ENCODE measurements at places on chromosomes 3 and 15.
A peak's percentile ranks its signal among the peaks of the same experiment; 100 is the strongest.

DNA sequence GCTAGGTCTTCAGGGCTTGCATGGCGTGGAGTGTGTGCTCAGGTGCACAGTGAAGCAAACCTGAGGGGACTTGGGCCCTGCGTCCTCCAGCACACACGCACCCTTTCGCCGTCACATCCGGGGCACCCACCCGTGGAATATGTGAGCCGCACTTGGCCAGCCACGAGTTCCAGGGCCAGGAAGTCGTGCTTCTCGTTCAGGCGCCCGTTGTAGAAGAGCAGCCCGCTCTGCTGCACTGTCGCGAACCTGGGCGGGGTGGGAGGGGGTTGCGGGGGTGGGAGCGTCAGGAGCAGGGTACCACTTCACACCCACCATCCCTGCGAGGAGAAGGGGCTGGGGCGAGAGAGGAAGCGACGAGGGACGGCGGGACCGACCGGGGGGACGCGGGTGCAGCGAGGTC, 7.1 kb downstream of the CELSR3 start:
- peak; percentile 40 for DNase-seq

GRCh38 chr3:10502185-10502880, 3.1 kb downstream of the ATP2B2 start:
- DNase-seq: no peak

GRCh38 chr3:143171141-143171980, 51.8 kb downstream of the CHST2 start:
- peak; percentile 91 for DNase-seq

DNA sequence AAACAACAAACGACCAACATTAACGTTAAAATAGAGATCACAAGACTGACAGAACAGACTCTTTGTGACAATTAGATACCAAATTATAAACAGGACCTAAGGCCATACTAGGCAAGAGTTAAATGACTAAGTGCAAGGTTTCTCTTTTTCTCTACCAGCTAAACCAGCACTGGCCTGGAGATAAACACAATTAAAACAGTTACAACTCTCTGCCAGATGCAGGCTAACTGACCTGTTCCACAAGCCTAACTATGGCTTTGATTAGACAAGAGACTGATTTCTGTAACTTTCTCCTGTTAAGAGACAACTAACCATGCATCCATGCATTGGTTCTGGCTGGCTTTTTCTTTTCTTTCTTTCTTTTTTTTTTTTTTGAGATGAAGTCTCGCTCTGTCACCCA, 1.6 kb upstream of the ARL8B start:
- DNase-seq: no peak

GRCh38 chr15:78872972-78873792, 492 bp downstream of the MORF4L1 start:
- DNase-seq: peak; percentile 89

- DNase-seq: no peak
Measured at GRCh38 chr15:62665449-62665848, 377.1 kb upstream of the TPM1 start.

- no peak for DNase-seq
Measured at GRCh38 chr3:171784937-171785336, 25.3 kb downstream of the PLD1 start.

- no peak for DNase-seq
Measured at GRCh38 chr3:127610105-127610504, 11.9 kb downstream of the MCM2 start.

DNA sequence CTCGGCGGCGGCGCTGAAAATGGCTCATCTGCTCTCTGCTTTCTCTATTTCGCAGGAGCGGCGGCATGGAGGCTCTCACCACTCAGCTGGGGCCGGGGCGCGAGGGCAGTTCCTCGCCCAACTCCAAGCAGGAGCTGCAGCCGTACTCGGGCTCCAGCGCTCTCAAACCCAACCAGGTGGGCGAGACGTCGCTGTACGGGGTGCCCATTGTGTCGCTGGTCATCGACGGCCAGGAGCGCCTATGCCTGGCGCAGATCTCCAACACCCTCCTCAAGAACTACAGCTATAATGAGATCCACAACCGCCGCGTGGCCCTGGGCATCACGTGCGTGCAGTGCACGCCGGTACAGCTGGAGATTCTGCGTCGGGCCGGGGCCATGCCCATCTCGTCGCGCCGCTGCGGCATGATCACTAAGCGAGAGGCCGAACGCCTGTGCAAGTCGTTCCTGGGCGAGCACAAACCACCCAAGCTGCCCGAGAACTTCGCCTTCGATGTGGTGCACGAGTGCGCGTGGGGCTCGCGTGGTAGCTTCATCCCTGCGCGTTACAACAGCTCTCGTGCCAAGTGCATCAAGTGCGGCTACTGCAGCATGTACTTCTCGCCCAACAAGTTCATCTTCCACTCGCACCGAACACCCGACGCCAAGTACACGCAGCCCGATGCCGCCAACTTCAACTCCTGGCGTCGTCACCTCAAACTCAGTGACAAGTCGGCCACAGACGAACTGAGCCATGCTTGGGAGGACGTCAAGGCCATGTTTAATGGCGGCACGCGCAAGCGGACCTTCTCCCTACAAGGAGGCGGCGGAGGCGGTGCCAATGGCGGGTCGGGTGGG, 790 bp downstream of the SKOR1 start:
- DNase-seq: no peak

GRCh38 chr15:79957741-79958140, 13.3 kb downstream of the BCL2A1 start:
- DNase-seq: no peak

GRCh38 chr3:133956353-133956752, 60.7 kb upstream of the RAB6B start:
- no peak for DNase-seq

Measured in T-helper 2 cell (primary cell).